ENCODE measurements at places on chromosomes 1 and 21.

DNA sequence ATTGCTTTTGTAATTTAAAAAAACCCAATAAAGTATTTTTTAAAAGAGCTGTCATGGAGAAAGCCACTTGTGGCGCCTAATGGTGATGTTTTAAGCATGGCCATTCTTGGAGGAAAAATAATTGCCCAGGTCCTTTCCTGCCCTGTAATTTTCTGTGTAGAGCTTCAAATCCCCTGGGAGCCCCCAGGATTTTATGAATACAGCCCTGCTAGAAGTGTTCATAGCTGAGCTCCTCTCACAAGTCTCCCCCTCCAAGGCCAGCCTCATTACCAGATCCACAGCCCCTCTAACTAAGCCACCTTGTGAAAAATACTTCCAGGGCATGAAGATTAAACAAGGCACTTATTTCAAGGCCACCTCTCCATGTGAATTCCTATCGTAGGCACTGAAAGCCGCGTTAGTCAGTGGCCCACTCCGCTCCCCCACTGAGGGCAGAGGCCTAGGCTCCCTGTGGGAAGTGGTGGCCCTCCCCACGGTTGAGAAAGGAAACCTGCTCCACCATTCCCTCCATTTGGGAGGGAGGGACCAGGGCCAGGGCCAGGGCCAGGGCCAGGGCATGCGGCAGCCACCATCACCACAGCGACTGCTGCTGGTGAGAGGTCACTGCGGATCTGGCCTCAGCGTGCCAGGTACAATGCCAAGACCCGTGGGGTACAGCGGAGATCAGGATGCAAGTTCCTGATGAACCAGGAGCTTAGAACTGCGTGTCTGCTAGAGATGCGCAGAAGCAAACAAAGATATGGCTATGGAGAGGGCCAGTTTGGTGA lies 83.1 kb downstream of the KCNN3 start:
- no peak for DNase-seq

DNA sequence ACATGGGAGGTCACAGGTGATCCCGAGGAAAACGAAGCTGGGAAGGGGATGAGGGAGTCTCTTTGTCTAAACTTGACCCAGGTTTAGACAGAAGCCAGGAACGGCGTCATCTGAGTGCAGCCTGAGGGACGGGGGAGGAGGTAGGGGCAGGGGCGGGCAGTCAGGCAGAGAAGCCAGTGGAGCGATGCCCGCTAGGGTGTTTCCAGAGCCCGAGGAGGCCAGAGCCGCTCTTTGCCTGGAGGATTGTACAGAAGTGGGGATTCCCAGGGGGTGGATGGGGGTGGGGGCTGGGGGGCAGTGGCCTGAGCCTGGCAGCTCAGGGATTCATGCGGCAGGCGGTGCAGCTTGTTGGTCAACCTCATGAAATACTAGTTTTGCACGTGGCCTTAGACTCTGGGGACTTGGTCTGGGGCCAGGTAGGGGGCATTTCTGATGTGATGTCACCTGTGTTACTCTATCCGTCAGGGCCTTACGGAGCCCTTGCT lies 58.4 kb downstream of the VPS26C start:
- no peak for DNase-seq

- no peak for DNase-seq
Measured at GRCh38 chr1:51973587-51974474, 16.7 kb downstream of the RAB3B start.

DNA sequence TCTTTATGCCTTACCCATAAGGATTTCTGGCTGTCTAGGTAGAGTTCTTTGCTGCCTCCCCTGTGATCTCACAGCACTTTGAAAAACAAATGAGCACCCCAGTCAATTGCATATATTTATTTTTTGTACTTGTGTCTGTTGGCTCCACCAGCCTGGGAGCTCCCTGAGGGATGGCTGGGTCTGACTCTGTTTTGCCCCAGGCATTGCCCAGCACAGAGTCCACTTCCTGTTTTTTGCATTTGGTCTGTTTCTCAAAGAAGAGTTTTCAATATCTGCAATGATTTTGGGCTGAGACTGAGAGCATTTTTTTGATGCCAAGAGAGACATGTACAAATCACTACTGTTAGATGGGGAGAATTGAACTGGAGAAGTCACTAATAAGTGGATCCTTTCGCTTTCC lies 125.0 kb downstream of the FOXD2 start:
- DNase-seq: no peak

DNA sequence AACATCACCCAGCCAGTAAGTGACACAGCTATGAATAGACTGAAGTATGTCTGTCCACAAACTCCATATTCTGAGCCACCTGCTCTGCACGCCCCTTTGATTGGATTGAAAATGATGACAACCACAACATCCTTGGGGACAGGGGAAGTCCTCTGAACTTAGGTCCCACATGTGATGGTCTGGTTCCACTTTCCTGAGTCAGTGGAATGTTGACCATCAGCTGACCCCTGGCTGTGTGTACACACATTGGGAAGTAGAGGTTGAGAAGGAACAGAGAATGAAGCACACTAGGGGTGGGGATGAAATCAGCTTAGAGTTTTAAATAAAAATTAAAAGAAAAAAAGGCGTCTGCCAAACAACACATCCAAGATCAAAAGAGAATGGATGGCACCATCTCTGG lies 8.0 kb upstream of the DISP3 start:
- DNase-seq: no peak

GRCh38 chr1:212413902-212414327 lies 771 bp downstream of the PACC1 start:
- DNase-seq: no peak

GRCh38 chr1:239700667-239701066 lies 314.3 kb downstream of the CHRM3 start:
- DNase-seq: no peak

GRCh38 chr1:22112554-22112953 lies 30.3 kb downstream of the WNT4 start:
- no peak for DNase-seq

DNA sequence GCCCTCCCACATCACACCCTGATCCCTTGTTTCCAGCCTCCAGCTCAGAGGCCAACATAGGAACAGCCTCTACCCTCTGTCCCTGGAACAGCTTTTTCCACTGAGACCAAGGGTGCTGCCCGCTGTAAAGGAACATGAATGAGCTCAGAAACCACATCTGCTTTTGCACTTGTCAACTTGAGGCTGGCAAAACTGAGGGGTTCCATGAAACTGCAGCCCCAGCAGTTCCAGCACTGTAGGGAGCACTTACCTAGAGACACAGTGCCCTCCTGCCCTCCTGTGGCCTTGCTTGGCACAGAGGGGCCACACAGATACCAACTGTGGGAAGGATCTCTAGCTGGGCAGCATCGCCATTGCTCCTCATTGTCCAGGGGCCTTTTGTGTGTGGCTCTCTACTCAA lies 51.7 kb downstream of the ITPKB start:
- DNase-seq: no peak
